Cerebellar nuclear complex (tissue), 1 donor: ENCODE measurements at places on chromosomes 13 and 19.

- no peak for DNase-seq
Observed at GRCh38 chr13:100231176-100231575, 142.3 kb downstream of the PCCA start.

- DNase-seq = no peak
Observed at GRCh38 chr13:113407531-113408393, 43.8 kb upstream of the GRTP1 start.

- DNase-seq = no peak
Observed at GRCh38 chr19:51891193-51891747, 3.5 kb upstream of the ZNF577 start.

DNA sequence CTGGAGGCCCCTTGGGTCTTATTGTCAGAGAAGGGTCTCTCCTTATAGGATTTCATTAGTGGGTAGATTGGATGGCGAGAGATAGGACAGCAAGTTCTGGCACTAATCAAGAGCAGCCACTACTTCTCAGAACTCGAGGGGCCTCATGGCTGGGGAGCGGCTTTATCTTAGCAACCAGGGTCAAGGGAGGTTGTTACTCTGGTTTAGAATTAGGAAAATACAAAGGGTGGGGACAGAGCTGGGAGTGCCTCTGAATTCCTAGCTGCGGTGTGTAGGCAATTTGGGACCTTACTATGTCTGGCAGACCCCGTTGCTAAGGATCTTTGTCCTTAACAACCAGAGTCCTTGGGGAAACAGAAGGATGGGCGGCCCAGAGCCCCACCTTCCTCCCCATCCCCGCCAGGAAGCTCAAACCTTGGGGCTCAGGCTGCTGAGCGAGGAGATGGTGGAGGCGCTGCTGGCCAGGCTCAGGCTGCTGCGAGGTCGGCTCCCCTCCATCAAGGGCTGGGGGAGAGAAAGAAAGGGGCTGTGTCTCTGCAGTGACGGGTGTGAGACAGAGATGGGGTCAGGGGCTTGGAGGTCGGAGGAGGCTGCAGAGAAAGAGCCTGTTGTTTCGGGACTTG lies 1.2 kb downstream of the PLEKHA4 start:
- no peak for DNase-seq
